Activated CD8-positive, alpha-beta memory T cell treated with anti-CD3 and anti-CD28 coated beads for 4 hours (primary cell): ENCODE measurements at places on chromosomes 12 and 14.

DNA sequence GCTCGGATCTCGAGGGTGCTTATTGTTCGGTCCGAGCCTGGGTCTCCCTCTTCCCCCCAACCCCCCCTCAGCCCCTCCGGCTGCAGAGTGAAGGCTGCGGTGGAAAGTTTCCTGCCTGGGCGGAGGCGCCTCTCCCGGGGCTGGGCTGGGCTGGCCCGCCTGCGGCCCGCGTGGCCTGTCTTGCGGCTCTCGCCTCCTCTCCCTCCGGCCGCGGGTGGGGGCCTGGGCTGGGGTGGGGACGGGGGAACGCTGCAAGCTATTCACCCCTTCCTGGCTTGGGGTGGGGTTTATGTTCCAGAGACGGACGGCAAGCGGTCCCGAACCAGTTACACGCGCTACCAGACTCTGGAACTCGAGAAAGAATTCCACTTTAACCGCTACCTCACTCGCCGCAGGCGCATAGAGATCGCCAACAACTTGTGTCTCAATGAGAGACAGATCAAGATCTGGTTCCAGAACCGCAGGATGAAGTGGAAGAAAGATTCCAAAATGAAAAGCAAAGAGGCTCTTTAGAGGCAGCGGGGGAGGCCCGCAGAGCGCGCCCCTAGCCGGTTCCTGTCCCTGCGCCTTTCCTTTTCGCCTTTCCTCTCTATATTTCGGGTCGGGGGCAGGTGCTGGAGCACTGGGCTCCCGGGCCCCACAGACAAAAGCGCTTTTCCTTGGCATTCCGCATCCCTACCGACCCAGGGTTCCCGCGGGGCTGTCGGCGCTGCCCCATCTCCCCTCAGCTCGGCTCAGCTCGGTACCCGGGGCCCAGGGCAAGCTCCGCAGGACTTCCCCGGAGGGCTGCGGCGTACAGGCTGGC, 1.3 kb downstream of the HOXC5 start:
- no peak for DNase-seq

GRCh38 chr12:89225808-89226411, 126.4 kb downstream of the DUSP6 start:
- DNase-seq, result no peak

GRCh38 chr14:104694475-104694950, 5.1 kb downstream of the INF2 start:
- no peak for DNase-seq

- DNase-seq, result no peak
These were observed 28.4 kb upstream of the PTPRR start for GRCh38 chr12:70948976-70949336.

- DNase-seq, result peak; percentile 30
These were observed 567 bp downstream of the FUT8 start for GRCh38 chr14:65412856-65413738.

DNA sequence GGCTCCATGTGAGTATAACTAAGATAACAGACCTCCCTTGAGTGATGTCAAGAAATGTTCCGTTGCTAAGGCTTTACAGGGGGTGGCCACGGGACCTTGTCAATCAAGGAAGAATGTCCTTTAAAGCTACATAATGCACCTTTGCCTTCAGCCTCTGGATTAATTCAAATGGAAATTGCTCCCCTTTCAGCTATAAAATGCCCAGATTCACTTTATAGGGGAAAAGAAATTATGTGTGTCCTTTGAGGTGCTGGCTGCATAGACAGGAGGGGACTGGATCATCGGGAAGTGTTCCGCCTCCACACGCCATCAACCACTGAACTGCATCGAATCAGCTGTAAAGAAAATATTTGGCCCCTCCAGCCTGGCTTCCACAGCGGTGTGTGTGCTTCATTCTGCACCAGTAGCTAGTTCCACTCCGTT, 415.4 kb downstream of the DPF3 start:
- no peak for DNase-seq

DNA sequence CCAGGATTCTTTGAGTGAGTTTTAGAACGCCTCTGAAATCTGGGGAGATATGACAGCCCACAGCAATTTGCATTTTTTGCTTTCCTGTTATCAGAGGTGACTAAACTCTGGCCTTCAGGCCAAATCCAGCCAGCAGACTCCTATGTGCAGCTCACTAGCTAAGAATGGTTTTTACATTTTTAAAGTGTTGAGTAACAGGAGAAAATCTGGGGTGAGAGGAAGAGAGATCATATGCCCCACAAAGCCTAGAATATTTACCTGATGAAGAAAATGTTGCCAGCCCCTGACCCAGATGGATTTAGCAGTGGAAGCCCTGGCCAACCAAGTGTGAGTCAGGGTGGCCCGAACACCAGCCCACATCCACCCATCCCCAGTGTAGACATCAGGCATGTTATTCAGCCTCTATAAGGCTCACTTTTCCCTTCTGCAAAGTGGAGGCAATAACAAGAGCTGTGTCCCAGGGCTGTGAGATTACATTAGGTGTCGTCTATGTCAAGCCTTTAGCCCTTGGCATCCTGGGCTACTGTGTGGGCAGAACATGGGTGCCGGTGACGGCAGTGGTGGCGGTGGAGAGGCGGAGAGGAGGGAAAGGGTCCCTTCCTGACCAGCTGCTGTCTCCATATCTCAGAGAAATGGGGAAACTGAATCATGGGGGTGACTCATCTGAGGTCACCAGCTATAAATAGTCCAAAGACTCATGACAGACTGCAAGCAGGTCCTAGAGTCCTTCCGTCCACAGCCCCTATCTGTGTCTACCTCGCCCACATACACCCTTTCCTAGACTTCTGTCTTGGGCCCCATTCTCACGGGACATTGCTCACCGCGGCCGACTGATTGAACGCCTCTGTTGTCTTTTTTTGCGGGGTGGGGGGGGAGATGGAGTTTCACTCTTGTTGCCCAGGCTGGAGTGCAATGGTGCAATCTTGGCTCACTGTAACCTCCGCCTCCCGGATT, 32.6 kb upstream of the CD9 start:
- peak; percentile 59 for DNase-seq

GRCh38 chr14:35565871-35566464, 32.0 kb downstream of the INSM2 start:
- DNase-seq, result no peak

DNA sequence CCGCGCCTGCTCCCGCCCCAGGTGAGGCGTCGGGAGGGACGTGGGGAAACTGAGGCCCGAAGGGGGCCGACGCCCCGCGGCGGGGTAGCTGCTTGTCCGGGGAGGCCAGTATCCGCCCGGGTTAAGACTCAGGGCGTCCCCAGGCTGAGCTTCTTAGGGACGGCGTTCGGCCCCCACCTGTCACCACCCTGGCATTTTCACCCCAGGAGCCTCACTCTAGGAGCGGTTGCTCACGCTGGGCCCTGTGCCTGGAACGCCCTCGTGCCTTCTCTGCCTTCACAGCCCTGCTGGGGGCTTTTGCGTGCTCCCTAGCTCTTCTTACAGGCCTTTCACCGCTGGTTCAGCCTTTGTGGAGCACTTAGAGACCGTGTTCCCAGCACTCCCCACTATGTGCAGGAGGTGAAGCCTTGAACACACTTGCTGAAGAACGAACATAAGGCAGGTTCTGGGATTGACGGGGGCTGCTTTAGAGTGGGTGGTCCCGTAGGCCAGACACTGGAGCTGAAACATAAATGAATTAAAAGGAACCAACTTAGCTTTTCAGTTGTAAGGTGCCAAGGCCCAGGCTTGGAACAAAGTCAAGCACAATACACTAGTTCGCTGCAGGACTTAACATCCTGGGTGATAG, 601 bp downstream of the ZNF839 start:
- DNase-seq, result peak; percentile 33

GRCh38 chr14:68250927-68251768, 431.6 kb downstream of the RAD51B start:
- DNase-seq, result no peak

DNA sequence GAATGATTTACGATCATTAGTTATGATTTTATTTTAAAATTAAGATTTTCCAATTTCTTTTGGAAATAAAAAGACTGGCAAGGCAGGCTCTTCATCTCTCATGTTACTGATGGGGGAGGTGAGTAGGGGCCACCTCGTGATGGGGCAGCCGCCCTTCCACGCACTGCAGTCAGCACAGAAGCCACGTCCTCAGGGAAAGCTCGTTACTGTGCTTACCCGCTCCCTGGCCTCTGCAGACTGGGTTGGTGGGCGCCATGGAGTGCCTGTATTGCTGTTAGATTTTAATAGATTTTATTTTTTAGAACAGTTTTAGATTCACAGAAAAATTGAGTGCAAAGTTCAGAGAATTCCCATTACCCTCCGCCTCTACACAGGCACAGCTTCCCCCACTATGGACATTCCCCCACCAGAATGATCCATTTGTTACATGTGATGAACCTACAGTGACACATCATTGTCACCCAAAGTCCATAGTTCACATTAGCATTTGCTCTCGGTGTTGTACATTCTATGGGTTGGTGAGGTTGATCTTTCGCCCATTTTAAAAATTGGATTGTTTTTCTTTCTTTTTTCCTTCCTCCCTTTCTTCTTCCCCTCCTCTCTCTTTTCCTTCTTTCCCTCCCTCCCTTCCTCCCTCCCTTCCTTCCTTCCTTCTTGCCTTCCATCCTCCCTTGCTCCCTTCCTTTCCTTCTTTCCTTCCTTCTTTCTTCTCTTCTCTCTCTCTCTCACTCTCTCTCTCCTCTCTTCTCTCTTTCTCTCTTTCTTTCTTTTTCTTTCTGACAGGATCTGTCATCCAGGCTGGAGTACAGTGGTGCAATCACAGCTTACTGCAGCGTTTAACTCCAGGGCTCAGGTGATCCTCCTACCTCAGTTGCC, 30.7 kb downstream of the ADGRD1 start:
- no peak for DNase-seq

- no peak for DNase-seq
These were observed 123.5 kb upstream of the BCL2L14 start for GRCh38 chr12:11947213-11947612.

- peak; percentile 59 for DNase-seq
These were observed 25.0 kb downstream of the HIP1R start for GRCh38 chr12:122860040-122860853.

- DNase-seq, result no peak
These were observed 40.2 kb downstream of the SLC2A13 start for GRCh38 chr12:40065636-40066035.

- no peak for DNase-seq
These were observed 449 bp upstream of the SLC24A4 start for GRCh38 chr14:92322516-92322915.

DNA sequence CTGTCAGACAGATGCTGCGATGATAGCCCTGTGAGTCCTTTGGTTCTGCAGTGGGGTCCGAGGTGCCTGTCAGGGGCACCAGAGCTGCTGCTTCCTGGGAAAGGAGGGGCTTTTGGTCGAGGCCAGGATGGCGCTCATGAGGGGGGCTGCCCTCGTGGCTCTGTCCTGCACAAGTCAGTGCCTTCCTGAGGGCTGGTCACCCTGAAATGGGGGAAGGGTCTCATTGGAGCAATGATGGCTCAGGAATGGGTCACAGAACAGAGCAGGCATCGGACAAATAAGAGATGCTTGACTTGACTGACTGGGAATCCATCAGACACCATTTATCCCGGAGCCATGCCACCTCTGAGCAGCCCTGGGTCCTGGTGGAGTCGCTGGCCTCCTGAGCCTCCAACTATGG, 121.9 kb downstream of the ADGRD1 start:
- DNase-seq, result no peak

GRCh38 chr12:76919383-76920171, 40.8 kb upstream of the CSRP2 start:
- DNase-seq, result no peak

GRCh38 chr12:12562016-12562483, 613 bp downstream of the DUSP16 start:
- no peak for DNase-seq

DNA sequence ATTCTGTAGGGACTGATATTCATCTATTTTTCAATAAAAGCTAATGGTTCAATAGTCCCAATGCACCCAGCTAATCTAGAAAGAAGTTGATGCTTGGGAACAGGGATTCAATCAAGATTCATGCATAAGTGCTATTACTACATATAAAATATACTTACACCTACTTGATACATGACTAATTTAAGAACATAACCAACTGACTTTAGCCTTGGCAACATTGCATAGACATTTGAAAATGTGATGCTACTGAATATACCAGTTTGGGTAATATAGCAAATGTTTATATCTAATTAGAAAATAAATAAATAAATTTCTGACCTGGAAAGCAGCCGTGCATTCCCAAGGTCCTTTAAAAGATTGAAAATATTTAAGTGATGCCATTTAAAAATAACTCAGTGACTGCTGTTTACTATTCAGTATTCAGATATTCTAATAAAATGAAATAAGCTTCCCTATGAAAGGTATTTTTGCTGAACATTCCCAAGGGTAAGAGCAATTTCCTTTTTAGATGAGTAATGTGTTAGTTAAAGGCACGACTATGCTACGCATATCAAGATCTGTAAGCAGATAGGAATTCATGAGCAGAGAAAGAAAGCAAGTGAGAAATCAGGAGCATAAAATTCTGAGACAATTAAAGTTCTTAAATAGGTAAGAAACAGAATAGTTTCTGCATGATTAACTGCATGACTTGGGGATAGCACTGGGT, 160.6 kb upstream of the SYT1 start:
- no peak for DNase-seq
